ENCODE measurements at places on chromosomes 7 and 10.

GRCh38 chr10:546971-547590, 142.4 kb downstream of the DIP2C start:
- no peak for DNase-seq

DNA sequence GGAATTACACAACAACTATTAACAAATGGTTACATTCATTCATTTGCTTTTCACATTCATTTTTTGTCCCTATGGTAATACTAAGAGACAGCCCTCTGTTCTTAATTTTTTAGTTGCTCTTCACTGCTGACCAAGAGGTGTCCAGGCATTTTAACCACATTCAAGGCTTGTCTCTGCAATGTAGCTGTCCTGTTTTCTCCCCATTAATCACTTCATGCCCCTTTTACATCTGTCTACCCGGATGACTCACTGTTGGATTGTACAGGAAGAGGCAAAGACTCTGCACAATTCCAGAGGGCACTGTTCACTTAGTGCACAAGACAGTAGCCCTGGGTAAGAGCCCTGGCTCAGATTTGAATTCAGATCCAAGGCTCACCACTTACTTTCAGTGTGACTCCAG, 168.5 kb downstream of the NOC3L start:
- DNase-seq = peak; percentile 83

DNA sequence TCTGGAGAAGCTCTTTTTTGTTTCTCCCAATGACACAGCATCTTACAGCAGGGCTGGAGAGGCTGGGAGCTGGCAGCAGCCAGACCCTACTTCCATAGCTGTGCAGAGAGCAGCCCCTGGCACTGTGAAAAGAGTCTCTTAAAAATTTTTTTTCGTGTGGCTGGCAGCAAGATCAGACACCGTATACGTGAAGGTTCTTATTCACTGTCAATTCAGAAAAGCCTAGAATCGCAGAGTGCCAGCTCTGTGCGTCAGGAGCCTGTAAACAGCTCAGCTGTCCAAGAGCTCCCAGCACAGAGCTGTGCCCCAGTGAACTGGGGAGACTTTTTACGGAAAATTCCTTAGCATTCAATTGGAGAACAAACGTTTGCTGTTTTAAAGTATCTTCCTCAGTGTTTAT, 6.5 kb downstream of the BAG3 start:
- DNase-seq = peak; percentile 63

DNA sequence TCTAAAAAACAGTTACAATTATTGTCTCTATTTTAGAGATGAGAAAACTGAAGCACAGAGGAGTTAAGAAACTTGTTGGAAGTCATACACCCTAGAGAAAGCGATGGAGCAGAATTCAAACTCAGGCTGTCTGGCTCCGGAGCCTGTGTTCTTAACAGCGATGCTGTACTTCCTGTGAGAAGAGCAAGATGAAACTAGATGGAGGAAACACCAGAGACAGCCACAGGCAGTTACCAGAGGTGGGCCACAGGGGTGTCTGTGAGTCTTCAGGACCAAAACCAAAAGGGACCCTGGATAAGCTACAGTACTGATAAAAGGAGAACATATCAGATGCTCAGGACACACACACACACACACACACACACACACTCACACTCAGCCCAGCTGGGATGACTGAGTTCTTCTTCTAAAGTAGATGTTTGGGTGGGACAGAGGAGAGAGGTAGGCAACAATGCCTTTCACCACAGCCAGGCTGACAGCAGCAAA, 289.2 kb downstream of the FZD1 start:
- no peak for DNase-seq

- DNase-seq = no peak
Observed at GRCh38 chr7:38283107-38283506, 9.7 kb upstream of the TARP start.

GRCh38 chr7:6290319-6290741, 17.9 kb upstream of the CYTH3 start:
- no peak for DNase-seq

- DNase-seq = no peak
Observed at GRCh38 chr10:43417950-43418768, 9.2 kb upstream of the HNRNPF start.

DNA sequence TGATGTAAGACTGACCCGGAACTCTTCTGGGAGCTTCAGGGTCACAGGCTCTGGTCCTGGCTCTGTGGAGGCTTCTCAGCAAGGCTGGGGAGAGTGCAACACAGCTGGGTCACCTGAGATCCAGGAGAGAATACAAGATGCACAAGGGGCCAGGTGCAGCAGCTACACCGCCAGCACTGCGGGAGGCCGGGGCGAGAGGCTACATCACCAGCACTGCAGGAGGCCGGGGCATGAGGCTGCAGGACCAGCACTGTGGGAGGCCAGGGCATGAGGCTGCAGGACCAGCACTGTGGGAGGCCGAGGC, 44.3 kb downstream of the PDGFA start:
- no peak for DNase-seq

- DNase-seq = no peak
Observed at GRCh38 chr10:79438699-79439085, 6.7 kb downstream of the ZCCHC24 start.

GRCh38 chr7:98651760-98652159, 34.7 kb downstream of the NPTX2 start:
- DNase-seq = no peak

Data from fibroblast of lung (primary cell).